C1 segment of cervical spinal cord (tissue), 14 donors: ENCODE measurements at places on chromosomes 13 and 19.
A peak's percentile ranks its signal among the peaks of the same experiment; 100 is the strongest.

DNA sequence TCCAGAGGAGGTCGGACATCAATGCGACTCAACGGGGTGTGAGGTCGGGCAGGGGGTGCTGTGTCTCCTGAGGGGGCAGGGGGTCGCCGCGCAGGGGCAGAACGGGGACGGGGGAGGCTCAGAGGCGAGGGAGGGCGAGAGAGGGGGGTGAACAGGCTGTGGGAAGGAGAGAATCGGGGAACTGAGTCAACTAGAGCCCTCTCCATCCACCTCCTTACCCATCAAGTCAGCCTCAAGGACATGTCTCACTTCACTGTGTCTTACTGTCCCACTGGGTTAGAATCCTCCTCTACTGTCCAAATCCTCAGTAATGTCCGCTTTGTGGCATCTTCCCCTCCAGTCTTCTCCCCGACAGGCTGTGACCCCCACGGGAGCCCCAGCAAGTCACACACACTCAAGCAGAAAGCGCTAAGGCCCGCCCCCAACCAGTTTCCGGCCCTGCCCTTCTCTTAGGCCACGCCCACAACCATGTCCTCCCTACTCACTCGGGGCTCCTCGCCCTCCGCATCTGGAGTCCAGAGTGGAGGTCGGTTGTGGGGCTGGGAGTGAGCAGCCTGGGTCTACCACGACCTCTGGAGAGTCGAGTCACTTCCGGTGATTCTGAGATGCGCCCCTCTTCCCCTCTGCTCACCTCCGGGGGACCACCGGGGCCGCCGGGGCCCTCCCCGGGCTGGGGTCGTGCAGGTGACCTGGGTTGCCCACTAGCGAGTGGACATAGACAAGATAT, 9.3 kb downstream of the PLEKHA4 start:
- DNase-seq = no peak

- peak; percentile 78 for DNase-seq
Observed at GRCh38 chr19:54162241-54162805, 2.8 kb upstream of the LENG1 start.

GRCh38 chr13:96109125-96109524, 19.2 kb downstream of the HS6ST3 start:
- DNase-seq = no peak

GRCh38 chr19:31350033-31350692, 927 bp upstream of the TSHZ3 start:
- no peak for DNase-seq

DNA sequence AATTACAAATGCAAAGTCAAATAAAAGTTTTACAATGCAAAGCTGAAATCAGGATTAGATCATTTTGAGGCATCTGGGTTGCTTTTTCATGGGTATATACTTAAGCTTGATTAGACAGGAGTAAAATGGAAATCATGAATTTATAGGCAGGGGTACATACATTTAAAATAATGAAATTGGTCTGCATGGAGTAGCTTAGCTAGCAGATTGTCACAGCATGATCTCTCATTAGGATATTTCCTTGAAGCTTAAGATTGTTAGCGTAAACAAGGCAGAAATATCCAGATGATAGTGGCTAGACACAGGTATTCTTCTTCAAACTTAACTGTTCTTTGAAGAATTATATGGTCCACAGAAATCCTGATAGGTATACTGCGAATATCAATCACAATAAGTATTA, 1627.0 kb upstream of the PCDH20 start:
- no peak for DNase-seq

GRCh38 chr13:111968336-111969010, 98.5 kb upstream of the SOX1 start:
- DNase-seq = no peak

- DNase-seq = no peak
Observed at GRCh38 chr19:39845584-39845932, 621 bp downstream of the FBL start.

DNA sequence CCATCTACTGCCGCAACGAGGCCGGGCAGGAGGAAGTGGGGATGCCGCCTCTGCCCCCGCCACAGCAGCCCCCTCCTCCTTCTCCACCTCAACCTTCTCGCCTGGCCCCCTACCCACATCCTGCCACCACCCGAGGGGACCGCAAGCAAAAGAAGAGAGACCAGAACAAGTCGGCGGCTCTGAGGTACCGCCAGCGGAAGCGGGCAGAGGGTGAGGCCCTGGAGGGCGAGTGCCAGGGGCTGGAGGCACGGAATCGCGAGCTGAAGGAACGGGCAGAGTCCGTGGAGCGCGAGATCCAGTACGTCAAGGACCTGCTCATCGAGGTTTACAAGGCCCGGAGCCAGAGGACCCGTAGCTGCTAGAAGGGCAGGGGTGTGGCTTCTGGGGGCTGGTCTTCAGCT, 3.4 kb upstream of the NUP62 start:
- DNase-seq = no peak
